Hepatic stellate cell (primary cell): ENCODE measurements at places on chromosomes 1 and 21.
A peak's percentile ranks its signal among the peaks of the same experiment; 100 is the strongest.

DNA sequence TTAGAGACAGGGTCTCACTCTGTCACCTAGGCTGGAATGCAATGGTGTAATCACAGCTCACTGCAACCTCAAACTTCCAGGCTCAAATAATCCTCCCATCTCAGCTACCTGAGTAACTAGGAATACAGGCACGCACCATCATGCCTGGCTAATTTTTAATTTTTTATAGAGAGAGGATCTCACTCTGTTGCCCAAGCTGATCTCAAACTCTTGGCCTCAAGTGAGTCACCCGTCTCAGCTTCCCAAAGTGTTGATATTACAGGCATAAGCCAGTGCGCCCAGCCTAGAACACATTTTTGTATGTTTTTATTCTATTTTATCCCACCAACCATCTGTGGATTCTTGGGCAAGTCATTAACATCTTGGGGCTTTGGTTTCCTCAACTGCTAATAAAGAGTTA is 100.5 kb downstream of the AK5 start:
- no peak for DNase-seq

- no peak for DNase-seq
Measured at GRCh38 chr1:159173320-159173719, 1.9 kb downstream of the CADM3 start.

- no peak for DNase-seq
Measured at GRCh38 chr21:33133892-33134291, 64.0 kb downstream of the OLIG1 start.

- no peak for DNase-seq
Measured at GRCh38 chr1:172394141-172394751, 26.2 kb upstream of the C1orf105 start.

DNA sequence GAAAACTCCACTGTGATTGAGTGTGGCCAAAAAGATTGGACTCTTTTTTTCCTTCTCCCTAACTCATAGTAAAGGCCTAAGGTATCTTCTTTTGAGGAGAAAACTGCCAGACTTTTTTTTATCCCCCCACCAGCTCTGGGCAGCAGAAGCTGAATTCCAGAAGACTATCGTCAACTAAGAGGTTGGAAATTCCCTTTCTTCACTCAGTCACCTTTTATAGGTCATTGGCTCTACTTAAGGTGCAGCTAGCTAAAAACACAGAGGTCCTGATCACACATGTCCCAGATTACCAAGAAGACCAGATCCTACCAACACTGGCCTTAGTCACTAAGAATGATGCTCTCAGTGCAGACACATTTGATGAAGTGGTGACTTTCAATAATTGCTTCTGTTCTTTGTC is 1441.2 kb downstream of the PLA2G4A start:
- DNase-seq, result no peak

GRCh38 chr21:43995521-43996105 is 16.5 kb upstream of the TRAPPC10 start:
- no peak for DNase-seq

- no peak for DNase-seq
Measured at GRCh38 chr21:24781146-24781545, 826.1 kb downstream of the MRPL39 start.

DNA sequence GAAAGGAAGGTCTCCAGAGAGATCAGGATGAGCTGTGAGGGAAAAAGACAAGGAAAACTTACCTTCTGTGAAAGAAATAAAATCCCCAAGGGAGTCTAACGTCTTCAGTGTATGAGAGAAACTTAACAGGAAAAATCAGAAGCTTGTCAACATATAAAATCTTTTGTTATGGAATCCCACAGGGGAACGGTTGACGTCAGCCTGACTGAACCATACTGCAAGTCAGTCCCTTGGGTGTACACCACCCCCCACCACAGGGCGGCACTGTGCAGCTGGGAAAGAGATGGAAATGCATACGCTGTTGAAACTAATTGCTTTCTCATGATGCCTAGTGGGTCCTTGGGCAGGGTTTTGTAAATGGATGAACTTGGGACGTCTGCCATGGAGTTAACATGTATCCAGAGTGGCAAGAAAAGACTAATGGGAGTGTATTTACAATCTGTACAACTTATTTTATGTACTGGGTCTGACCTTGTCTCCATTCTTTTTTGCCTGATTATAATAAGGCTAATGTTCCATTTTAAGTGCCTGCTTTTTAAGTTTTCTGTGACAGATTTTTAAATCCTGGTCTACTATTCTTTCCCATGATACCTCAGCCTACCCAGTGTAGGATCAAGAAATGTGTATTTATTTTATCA is 22.7 kb downstream of the UTP25 start:
- peak; percentile 47 for DNase-seq

GRCh38 chr21:27371115-27371974 is 404.5 kb upstream of the ADAMTS5 start:
- DNase-seq, result no peak

DNA sequence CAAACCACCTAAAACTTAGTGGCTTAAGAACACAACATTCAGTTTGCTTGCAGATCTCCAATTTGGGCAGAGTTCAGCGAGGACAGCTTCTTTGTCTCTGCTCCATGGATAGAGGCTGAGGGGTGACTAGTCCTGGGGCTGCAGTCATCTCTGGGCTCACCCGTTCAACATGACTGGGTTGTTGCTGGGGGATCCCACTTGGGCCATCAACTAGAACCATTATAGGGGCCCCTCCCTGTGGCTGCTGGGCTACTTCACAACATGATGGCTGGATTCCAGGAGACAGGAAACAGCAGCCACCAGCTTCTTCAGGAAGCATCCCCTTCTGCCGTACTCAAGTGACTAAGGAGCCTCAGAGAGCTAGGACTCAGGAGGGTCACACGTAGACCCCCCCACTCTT is 140.9 kb downstream of the RHOU start:
- no peak for DNase-seq

DNA sequence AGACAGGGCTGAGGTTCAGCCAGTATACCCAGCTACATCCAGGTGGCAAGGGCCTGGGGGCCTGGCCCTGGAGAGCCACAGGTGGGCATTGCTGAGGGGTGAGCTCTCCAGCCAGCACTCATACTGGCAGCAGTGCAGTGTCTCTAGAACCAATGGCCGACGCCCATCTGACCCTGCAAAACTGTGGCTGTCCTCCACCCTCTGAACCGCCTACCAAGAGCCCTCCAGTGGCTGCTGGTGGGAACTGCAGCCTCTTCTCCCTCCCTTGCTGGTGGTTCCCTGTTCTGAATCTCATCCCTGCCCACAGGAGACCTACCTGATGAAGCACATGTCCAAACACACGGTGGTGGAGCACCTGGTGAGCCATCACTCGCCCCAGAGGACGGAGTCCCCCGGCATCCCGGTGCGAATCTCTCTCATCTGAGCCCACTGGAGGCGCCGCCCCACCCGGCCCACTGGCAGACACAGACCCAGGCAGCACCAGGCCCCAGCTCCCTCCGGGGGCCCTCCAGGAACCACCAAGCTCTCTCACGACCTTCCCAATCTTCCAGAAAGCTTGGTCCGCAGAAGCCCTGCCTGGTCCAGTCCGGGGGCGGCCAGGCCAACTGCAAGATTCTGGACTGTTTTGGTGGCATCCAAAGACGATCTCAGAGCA is 22.1 kb downstream of the A3GALT2 start:
- peak; percentile 89 for DNase-seq

GRCh38 chr1:209030454-209031167 is 552.9 kb upstream of the CAMK1G start:
- no peak for DNase-seq

DNA sequence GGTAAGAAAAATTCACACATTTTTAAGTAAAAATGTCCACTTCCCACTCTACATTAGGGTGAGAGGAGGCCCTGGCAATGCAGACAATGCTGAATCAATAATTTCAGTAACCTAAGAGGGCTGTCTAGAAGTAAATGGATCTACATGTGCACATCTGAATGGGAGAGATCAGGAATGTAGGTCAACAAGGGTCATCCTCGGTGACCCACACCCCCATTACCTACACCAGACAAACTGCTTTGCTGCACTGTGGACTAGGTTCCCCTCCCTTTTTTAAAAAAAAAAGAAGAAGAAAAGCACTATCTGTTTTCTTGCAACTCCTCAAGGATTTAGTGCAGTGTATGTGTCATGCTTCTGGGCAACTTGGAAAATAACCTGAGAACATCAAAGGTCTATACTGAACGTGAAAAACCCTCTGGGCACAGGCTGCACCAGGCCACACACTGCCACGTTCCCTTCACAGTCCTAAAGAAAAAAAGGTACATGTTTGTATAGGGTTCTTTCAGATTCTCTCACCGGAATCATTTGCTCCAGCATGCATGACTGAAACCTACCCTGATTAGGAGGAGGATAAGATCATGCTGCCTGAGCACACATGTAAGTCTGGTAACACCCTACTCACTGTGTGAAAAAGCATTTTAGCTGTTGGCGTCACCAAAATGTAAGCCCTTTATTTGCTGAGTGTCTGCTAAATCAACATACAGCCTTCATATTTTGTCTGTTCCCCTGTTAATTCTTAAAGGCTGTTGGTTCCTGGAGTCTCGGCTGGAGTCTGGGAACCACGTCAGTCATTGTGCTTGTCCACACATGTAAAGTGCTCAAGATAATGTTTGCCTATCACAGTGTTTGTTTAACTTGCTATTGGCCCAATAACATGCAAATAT is 341.0 kb downstream of the SMYD3 start:
- no peak for DNase-seq

GRCh38 chr1:234619794-234620247 is 9.8 kb upstream of the IRF2BP2 start:
- DNase-seq, result no peak

- no peak for DNase-seq
Measured at GRCh38 chr1:85135392-85135798, 65.4 kb downstream of the SYDE2 start.

- DNase-seq, result no peak
Measured at GRCh38 chr1:33268927-33269610, 12.8 kb downstream of the ZNF362 start.

DNA sequence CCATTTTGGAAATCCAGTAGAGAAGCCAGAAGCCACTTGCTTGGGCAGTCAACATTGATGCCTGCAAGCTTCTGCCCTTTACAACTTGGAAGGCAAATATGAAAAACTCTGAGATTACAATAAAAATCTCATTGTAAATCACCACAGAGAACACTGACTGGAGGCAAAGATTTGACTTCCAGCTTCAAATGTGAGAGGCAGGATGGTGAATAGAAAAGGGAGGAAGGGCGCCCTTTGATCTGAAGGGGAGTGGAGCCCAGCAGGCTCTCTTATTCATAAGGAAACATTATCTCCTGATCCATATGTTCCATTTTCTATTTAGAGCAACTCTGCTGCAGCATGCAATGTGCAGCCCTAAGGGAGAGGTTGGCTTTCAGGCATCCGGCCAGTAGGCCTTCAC is 348.3 kb downstream of the AJAP1 start:
- no peak for DNase-seq

DNA sequence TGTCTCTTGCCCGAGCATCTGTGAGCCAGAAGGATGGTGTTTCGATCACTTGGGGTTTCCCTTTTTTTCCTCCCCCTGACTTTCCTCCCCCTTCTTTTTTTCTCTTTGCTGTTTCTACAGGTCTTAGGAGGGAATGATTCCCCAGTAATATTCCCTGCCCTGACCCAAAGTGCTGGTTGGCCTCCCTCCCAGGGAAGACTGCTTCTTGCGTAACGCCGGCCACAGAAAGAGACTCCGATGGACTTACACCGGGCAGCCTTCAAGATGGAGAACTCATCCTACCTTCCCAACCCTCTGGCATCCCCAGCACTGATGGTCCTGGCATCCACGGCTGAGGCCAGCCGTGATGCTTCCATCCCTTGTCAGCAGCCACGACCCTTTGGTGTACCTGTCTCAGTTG is 6.8 kb downstream of the RNF220 start:
- DNase-seq, result no peak
